ENCODE measurements at places on chromosomes 7 and 10.

GRCh38 chr7:151626422-151627115 lies 106.9 kb upstream of the RHEB start:
- no peak for DNase-seq

DNA sequence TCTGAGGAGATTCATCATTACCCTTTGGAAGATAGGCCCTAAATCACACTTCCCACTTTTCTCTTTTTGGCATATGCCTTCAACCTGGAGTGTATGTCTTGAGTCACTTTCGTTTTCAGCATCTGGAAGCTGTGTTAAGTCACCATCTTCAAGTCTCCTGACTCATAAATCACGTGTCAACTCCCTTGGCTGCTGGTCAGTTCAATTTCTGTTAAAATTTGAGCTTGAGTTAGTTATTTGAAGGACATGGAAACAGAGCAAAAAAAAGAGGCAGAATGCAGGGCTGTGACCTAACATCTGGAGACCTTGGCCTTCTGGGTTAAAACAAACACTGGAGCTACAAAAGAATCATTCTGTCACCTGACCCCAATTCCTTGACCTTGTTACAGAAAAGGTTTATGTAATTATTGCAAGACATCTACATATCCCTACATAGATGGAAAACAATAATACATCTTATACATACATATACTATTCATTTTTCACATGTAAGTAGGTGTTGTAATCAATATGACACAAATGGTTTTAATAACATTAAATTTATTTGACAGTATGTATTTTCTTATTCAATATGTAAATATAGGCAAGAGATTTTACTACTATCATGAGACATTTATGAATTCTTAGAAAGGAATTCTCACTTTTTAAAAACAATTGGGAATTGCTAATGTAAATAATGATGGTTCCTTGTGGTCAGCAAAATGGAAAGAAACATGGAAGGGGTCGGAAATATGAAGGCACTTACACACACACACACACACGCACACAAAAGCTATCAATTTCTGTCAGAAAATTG lies 169.7 kb upstream of the PHYHIPL start:
- DNase-seq = peak; percentile 40

DNA sequence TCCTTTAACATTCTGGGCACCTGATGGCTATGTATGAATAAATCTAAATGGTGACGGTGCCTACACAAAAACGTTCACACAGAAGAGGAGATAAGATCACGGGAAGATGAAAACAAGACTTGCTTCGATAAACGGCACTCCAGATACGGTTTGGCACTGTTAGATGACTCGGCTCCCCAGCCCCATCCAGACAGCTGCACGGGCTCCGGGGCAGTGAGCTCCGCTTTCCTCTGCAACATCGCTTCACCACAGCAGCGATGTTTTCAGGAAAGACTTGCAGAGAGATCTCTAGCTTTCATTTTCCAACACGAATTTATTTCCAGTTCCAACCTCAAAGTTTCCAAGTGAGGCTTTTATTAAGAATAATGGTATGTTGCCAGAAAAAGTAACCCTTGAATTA lies 132.1 kb downstream of the KLF6 start:
- DNase-seq = peak; percentile 68

- DNase-seq = no peak
Observed at GRCh38 chr10:35594115-35595079, 10.7 kb upstream of the GJD4 start.

DNA sequence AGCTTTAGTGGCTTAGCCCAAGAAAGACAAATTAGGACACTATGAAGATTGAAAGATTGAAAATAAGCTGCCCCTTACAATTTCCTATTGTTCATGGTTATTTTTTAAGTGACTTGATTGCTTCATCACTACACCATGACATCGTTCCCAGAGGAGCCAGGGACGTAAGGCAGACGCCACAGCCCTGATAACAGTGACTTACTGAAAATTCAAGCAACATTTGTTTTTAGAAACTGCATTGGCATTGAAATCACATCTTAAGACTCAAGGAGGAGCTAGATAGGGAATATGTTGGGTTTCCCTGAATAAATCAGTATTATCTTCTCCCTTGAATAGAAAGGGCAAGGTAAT lies 38.7 kb upstream of the ANK3 start:
- no peak for DNase-seq

GRCh38 chr7:74059681-74060588 lies 23.7 kb upstream of the LIMK1 start:
- DNase-seq = no peak

GRCh38 chr7:117085275-117085674 lies 132.0 kb downstream of the ST7 start:
- no peak for DNase-seq

GRCh38 chr10:71725249-71725648 lies 5.7 kb upstream of the C10orf105 start:
- DNase-seq = no peak

GRCh38 chr10:125774581-125775191 lies 935 bp downstream of the MMP21 start:
- no peak for DNase-seq

DNA sequence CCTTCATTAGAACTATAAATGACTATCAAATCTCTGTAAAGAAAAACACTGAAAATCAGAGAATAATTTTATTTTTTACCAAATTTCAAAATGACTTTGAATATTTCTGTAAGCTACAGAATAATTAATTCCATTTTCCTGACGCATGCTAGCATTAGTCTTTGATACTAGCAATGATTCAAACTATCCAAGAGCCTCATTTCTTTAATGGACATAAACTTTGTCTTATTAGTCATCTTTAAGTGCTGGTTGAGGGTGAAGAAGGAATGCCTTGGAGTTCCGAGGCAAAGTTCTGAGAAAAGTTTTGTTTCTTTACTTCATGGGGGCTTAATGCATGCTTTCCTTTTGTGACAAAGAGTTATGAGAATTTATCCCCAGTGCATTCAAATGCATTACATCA lies 137.3 kb downstream of the AGMO start:
- peak; percentile 5 for DNase-seq

- DNase-seq = no peak
Observed at GRCh38 chr7:91039033-91039432, 225.2 kb upstream of the FZD1 start.

- DNase-seq = no peak
Observed at GRCh38 chr10:24989867-24990266, 26.1 kb downstream of the ENKUR start.

DNA sequence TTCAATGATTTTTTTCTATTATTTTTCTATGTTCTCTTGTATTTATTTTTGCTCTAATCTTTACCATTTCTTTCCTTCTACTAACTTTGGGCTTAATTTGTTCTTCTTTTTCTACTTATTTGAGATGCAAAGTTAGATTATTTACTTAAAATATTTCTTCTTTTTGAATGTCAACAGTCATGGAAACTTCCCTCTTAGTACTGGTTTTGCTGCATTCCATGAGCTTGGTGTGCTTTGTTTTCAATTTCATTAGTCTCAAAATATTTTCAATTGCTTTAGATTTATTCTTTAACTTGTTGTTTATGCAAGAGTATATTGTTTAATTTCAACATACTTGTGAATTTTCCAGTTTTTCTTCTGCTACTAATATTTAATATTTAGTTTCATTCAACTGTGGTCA lies 230.4 kb downstream of the LRRTM3 start:
- DNase-seq = no peak

DNA sequence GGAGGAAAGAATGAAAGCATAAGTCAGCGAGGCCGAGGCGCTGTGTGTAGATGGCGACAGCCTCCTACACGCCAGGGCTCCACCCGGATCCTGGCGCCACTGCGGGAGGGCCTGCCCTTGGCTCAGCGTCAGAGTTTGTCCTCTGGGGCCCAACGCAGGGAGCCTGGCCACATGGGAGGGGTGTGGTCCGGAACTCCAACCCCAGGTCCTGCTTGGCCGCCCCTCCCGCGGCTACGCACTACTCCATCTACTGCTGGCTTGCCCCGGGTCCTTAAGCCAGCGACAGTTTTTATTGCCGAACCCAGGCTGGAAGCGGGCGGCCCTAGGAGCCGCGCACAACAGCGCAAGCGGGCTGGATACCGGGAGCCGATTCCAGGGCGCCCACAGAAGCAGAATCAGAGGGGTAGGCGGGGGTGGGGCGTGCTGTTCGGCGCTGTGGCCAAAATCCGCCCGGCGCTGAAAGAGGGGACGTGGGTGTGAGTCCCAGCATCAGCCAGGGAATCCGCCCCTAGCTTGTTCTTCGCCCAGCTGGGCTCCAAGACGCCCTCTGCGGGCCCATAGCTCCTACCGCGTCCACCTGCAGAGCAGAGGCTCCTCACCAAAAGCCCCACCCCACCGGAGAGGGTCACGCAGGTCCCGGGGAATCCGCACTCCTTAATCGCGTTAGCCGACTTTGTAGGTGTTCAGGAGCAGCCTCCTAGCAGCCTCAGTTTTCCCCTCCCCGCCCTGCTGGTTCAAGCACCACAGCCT lies 4.5 kb downstream of the KAZALD1 start:
- peak; percentile 80 for DNase-seq

DNA sequence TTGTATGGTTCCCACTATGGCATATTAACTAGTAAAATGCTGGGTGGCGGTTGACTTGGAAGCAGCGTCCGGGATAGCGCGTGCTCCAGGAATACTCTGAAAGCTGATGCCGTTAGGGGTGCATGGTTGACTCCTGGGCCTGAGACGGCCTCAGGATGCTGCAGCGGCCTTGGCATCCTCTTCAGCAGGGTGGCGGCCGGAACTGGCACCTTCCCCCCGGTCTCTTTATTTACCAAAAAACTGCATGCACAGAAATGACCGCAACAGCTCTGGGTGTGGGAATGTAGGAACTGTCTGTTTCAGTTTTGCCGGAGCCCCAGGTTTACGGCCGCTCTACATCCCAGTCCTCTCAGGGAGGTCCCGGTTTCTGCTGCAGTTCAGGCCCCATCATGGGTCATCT lies 28.8 kb downstream of the PFKP start:
- DNase-seq = no peak

GRCh38 chr7:31028006-31028405 lies 24.1 kb upstream of the ADCYAP1R1 start:
- DNase-seq = no peak

DNA sequence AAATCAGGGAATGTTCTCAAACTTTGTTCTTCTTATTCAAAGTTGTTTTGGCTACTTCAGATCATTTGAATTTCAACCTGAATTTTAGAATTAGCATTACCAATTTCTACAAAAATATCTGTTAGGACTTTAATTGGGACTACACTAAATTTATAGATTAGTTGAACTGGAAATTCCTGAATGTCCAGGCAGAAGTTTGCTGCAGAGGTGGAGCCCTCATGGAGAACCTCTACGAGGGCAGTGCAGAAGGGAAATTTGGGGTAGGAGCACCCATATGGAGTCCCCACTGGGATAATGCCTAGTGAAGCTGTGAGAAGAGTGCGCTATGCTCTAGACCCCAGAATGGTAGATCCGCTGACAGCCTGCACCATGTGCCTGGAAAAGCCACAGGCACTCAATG lies 22.8 kb upstream of the AGMO start:
- DNase-seq = no peak

DNA sequence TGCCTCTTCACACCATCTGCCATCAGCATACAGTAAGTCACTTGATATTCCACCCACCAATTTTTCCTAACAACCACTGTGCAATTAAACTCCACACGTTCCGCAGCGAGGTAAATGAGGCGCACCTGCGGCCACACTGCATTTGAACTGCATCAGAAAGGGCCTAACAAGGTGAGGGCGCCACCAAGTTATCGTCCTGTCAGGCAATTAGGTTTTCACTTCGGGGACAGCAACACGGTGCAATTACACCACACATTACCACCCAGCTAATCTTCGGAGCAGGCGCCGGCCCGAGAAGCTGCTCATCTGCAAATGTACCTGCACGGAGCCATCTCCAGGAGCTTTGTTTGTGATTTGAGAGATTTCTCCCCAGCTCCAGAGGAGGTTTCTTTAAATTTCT lies 84.4 kb downstream of the EBF3 start:
- no peak for DNase-seq

DNA sequence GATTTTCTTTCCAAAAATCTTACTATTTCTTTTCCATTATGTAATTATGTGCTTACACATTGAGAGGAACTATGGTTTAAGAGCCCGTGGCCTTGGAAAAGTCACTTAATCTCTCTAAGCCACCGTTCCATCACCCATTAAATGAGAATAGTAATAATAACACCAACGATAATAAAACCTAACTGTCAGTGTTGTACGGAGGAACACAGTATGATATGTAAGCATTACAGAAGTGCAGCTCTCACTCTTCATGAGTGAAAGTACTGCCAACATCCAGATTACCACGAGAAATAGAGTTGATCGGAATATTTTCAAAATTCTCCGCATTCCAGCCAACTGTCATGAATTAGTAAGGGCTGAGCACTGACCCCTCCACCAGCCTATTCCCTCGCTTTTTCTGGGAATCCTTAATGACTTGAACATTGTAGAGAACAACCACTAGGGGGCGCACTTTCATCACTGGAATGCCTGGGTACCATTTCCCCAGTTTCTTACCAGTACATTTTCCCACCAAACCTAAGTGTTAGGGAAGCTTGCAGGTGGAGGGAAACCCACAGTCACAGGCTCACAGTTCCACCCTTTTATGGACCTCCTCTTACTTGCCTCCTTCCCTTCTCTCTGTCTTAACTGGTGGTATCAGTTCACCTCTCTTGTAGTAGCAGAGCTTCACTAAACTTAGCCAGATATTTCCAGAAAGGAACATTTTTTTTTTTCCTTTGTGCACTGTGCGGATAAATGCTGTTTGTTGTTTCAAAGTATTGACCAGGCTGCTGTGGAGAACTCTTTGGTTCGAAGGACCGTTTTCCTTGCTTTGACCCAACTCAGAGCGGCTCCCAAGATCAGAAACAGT lies 27.8 kb downstream of the NKX2-3 start:
- DNase-seq = no peak

GRCh38 chr7:131365838-131366237 lies 38.2 kb downstream of the MKLN1 start:
- no peak for DNase-seq

- no peak for DNase-seq
Observed at GRCh38 chr10:81306971-81307782, 567.8 kb upstream of the NRG3 start.

DNA sequence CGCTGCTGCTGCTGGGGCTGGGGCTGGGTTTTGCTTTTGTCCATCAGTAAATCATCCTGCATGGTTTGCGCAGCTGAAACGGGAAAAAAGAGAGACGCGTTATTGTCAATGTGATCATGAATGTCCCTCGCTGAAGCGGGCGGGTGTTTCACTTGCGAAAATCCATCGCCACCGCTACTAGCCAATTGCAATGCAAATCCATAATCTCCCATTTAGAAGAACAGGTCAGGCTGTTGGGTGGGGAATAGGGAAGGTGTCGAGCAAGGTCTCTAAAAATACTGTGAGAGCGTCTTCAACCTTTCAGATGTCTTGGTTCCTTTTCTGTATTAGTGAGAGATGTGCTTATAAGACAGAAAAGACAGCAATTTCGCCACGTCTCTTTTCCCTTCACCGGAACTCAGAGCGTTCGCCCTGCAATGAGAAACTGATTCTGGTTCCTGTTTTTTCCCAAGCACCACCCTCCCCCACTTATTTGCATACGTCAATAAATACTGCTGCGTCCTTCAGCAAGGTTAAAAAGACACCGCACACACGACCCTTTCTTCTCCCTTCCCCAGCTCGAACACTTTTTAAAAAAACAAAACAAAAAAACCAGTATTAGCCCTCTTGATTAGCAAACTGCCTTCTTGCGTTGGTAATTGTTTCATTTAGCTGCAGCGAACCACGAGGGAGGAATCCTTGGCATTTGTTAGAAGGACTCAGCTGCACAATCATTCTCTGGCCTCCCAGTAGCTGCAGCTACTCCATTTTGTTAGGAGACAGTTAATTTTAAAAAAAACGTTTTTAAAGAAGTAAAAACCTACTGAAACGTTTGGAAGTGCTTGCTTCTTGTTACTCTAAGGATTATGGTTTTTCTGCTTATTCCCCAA lies 50.4 kb downstream of the CPEB3 start:
- DNase-seq = peak; percentile 65
